ENCODE measurements at places on chromosomes 4 and X. TPM values are rescaled to one million over a fixed set of nuclear protein-coding genes. Genes with fewer than 3 reads are reported as not detected.

DNA sequence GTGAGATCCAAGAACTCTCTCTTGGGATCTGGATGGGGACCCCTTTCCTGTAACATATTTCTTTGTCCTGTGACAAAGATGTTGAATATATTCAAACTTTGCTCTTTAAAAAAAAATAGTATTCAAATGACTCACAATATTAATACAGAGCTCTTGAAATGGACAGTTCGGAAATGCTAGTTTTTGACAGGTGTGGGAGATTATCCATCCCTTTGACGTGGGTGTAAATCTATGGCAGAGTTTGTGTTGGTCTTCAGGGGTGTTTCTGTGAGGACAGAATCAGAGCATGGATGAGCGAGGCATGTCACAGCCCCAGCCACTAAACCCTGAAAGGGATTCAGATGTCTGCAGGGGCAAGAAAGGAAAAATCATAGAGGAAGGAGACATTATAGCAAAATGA lies 25.8 kb downstream of the TENM3 start:
- no peak for DNase-seq

DNA sequence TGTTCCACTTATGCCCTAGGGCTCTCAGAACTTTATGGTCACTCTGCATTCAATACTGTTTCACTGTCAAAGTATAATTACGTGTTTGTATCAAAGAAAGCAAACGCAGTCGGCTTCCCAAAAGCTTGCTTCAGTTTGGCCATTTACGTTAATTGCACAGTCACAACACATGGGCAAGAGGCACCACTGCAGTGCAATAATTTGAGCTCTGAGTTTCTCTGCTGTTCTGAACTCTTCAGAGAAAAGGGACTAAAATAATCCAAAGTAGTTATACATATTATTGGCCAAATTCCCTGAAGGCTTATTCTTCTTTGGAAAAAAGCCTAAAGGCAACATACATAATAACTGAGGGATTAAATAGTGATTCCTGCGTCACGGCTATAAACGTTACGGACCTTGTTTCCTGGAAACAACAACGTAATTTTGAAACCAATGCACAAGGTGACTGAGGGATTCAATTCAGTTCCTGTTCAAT lies 51.3 kb downstream of the RNF150 start:
- DNase-seq, result no peak

DNA sequence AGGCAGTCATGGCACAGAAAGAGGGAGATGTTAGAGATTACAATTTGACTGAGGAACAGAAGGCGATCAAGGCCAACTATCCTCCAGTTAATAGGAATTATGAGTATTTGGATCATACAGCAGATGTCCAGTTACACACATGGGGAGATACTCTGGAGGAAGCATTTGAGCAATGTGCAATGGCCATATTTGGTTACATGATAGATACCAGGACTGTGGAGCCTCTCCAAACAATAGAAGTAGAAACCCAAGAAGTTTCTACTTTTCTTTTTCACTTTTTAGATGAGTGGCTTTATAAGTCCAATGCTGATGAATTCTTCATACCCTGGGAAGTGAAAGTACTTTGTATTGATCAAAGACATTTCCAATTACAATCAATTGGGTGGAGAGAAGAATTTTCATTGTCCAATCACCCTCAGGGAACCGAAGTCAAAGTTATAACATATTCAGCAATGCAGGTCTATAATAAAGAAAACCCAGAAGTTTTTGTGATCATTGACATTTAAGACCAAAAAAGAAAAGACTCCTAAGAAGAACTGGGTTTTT lies 139.1 kb downstream of the MAB21L2 start:
- DNase-seq, result no peak

DNA sequence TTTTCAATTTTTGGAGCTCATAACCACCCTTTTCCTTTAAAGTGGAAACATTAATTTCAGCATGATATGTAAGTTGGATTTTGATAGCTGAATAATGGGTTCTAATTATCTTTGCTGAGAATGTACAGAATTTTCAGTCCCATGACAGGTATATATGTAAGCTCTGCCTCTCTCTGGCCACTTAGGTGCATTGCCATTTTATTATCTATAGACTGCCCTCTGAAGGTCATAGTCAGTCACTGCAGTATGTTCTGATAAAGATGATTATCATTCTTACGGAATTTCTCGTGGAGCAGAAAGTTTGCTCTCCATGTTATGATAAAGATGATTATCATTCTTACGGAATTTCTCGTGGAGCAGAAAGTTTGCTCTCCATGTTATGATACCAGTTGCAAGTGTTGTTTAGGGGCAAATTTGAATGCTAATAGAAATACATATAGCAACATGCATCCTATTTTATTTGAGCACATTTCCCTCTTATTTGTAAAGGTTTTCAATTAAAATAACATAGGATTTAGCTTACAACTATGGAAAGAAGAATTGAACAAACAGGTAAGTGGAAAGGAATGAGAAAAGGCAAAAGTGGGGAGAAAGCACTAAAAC lies 10.4 kb downstream of the AFP start:
- no peak for DNase-seq

DNA sequence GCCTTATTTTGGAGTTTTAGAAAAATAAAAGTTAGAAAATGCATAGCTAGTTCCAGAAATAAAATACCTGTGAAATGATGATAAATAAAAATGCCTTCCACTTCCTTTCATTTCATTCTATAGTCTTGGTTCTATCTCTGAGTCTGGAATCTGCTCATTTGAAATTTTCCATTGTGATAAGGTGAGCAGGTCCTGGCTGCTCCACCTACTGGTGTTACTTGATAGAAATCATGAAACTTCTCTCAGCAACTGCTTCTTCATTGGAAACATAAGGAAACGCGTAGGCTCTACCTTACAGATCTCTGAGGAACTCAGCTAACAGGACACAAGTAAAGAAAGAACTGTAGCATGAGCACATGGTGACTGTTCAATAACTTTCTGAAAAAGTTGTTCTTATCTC lies 141.8 kb downstream of the DCHS2 start:
- DNase-seq, result no peak

Gene BCLAF3
- 5.4 TPM for total RNA-seq

DNA sequence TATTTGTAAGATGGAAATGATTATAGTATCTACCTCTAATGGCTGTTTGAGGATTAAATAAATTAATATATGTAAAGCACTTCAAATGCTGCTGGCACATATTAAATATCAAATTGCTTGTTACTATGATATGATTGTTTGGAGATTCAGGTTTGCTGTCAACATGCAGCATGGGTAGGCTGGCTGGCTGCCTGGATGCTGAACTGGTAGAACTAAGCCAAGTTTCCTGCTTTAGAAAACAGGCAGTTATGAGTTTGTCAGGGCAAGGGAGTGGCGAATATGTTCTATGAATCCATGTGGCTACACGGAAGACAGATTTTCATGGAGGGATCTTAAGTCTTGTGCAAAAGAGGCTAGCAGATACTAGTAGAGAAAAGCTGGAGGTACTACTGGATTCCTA lies 239.6 kb downstream of the GBA3 start:
- no peak for DNase-seq

GRCh38 chrX:15816438-15816809 lies 26.1 kb downstream of the ZRSR2 start:
- DNase-seq, result no peak

Gene ERVMER34-1
- 0.60 TPM for total RNA-seq

Gene ETDA
- not detected for total RNA-seq

DNA sequence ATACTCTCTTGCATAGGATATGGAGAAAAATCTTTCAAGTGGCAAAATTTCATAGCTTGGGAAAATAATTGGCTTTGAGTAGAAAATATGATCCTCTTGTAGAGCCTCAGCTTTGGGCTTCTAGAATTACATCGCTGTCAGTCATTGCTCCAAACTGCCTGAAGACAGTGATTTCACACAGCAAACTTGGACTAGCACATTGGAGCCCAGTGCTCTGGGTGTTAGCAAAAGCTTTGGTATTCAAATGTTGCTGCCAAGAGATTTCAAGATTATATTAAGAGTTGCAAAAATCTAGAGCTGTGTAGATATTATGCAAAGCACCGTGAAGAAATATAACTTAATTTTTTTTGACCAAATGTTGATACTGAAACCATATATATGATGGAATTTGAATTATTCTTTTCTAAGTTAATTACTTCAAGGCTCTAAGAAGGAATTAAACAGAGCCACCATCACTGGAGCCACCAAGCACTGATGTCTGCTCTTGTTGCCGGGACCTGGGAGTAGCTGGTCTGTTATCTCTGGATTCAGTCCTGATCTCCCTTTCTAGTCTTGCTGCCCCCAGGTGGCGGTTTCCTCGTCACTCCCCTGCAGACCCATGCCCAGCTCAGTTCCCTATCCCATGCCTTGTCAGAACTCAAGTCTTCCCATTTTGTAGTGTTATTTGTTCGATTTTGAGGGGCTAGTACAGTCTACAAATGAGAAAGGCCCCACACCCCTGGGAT lies 260.7 kb upstream of the SFRP2 start:
- no peak for DNase-seq

Gene F8A3
- 9.1 TPM for total RNA-seq

DNA sequence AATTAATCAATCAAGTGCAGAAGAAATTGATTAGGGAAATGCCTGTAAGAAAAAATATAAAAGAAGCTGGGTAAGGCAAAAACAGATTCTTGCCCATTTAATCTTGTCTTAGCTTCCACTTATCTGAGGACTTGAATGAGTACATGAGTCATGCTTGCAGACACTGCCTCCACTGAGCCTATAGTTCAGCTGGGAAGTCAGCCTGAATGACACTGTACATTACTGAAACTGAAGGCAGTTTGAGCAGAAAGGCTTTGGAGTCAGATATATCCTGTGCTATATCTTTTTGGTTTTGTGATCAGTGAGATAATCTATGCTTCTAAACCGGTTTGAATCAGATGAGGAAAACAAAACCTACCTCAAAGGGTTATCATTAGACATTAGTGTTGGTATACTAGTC lies 61.3 kb downstream of the NUDT11 start:
- DNase-seq, result no peak

DNA sequence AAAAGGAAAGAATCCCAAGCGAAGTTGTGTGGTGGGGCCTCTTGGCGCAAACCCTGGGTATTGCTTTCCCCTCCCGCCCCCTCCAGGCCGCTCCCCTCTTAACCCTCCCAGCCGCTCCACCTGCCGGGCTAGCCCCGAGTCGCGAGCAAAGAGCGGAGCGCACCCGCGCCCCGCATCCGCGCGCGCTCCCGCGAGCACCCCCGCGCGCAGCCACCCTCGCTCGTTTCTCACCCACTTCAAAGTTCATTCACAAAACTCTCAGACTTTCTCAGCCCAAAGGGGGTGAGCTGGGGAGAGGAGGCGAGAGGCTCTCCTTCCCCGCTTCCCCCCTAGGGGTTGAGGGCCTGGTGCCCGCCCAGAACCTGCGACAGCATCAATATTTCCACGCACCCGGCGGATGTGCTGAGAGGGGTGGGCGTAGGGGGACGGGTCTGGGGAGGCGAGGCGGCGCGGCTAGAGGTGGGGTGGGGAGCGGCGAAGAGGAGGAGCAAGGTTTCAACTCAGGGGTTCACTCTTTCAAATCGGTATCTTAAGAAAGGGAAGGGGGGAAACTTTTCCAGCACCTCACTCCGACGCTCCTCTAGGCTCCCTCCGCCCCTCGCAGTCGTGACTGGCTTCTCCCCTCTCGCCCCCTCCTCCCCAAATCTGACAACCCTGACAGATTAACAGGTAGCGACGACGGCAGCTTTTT lies 1.8 kb downstream of the MAML3 start:
- DNase-seq, result no peak

GRCh38 chrX:87265518-87265917 lies 252.1 kb upstream of the KLHL4 start:
- no peak for DNase-seq

Gene ARX
- not detected for total RNA-seq

GRCh38 chr4:71212216-71212615 lies 126.6 kb upstream of the SLC4A4 start:
- DNase-seq, result no peak

Gene VCX2
- not detected for total RNA-seq

GRCh38 chr4:96525898-96526297 lies 686.0 kb downstream of the PDHA2 start:
- no peak for DNase-seq

GRCh38 chr4:145956288-145956890 lies 17.8 kb upstream of the ZNF827 start:
- DNase-seq, result no peak

- no peak for DNase-seq
Measured at GRCh38 chr4:105902550-105903262, 7.4 kb downstream of the NPNT start.

GRCh38 chrX:122567911-122568310 lies 616.2 kb upstream of the GRIA3 start:
- no peak for DNase-seq

GRCh38 chrX:78104447-78105176 lies 564 bp downstream of the PGK1 start:
- DNase-seq, result no peak

DNA sequence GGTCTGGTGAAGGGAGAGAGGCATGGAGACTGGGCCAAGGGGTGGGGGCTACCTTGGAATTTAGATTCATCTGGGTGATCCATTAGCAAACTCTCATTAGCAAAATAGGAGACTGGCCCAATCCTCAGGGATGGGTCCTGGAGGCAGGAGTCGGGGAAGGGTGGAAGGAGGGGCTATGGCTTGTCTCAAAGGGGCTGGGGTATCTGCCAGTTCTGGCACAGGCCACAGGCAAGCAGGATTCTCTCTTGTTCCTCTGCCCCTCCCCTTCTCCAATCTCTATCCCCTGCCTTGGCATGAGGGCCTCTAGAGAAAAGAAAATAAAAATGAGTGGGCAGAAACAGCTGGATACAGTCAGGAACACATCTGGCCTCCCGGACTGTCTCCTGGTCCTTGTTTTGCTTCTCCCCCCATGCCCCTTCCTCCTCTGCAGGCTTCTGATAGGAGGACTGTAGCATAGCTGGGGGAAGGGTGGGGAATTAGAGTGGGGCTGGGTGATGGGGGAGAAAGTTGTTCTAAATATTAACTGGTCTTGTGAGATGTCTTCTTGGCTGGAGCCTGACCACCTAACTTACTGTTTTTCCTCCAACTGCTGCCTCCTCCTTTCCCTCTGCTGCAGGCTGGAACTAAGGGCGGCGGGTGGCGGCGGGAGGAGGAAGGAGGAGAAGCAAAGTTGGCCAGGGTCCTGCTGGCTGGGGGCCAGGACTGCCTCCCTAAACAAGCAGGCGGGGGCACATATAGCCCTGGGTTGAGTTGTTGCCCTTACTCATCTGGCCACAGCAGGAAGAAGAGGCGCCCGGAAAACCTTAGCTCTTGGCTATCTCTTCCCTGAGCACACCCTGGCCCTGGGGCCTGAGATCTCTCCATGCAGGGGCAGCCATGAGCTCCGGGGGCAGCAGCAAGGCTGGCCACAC lies 53.3 kb upstream of the LAS1L start:
- peak; percentile 64 for DNase-seq

Gene MAGEA2
- not detected for total RNA-seq

Gene GAGE12J
- total RNA-seq, result not detected
